ENCODE measurements at places on chromosomes 3 and 15. TPM values are rescaled to one million over a fixed set of nuclear protein-coding genes. Genes with fewer than 3 reads are reported as not detected.

DNA sequence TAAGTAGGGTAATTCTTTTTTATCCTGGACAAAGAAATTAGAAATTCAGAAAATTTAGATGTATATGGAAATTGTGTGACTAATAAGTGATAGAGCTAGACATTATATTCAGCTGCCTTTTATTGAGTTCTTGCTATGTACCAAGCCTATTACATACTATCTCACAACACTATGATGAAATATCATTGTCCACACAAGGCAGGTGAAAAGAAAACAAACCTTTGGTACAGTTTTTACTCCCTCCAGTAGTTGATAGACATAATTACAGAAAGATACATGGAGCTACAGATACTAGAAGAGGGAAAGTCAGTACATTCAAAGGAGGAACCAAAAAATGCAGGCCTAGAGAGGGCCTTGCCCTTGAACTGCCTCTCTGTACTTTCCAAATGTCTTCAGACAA is 4.8 kb downstream of the IQCH start:
- DNase-seq, result no peak

DNA sequence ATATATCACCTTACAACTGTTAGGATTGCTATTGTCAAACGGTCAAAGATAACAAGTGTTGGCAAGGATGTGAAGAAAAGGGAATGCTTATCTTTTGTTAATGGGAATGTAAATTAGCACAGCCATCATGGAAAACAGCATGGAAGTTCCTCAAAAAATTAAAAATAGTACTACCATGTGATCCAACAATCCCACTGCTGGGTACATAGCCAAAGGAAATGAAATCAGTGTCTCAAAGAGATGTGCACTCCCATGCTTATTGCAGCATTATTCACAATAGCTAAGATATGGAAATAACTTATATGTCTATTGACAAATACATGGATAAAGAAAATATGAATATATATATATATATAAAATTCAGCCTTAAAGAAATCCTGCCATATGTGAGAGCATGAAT is 274.6 kb downstream of the EDEM1 start:
- no peak for DNase-seq

KLHL40 gene
- total RNA-seq, result not detected

- no peak for DNase-seq
Observed at GRCh38 chr3:134709561-134710312, 58.9 kb upstream of the KY start.

DNA sequence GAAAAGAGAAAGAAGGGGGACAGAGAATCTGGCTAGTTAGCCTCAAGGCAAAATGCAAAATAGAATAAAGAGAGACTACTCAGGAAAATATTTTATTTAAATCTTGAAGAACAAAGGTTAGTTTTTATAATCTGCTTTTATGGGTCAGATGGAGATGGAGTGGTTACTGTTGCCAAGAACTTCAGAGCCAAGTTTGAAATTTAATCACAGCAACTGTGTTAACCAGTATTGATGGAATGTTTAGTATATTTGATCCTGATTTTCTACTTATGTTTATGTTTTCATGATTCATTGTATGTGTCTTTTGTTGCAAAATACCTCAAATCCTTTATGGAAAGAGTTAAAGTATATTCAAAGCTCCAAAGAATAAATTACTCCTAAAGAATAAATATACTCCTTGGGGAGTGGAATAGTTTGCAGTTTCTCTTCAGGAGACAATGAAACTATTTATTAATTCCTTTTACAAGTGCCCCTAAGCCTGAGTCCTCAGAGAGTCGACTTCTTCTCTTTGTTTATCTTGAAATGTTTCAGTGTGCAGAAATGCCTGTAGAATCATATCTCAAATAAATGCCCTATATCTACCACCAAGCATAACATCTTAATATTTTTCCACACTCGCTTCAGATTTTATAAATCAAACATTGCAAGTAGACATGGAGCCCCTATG is 60.9 kb upstream of the THSD4 start:
- DNase-seq, result peak; percentile 36

- no peak for DNase-seq
Observed at GRCh38 chr3:34175636-34176176, 377.3 kb downstream of the PDCD6IP start.
